ENCODE measurements at places on chromosomes 6 and 20.

DNA sequence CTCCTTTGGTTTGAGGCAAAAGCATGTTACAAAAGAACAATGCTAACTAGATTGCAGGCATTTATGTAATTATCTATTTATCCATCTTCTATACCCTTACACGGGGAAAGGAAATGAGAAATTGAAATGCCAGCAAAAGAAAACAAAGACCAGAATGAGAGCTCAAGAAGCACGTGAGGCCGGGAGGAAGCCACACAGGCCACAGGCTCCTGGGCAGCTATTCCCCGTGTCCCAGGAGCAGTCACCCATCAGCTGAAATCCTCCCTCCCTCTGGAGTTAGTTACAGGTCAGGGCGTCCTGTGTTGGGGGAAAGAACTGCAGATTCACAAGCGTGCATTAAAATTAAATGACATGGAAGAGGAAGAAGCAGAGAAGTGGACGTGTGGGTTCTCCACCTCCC lies 64.7 kb upstream of the RPS6KA2 start:
- DNase-seq, result no peak

GRCh38 chr6:138431256-138432062 lies 27.4 kb downstream of the HEBP2 start:
- DNase-seq, result no peak

GRCh38 chr6:148217921-148218320 lies 124.7 kb upstream of the SASH1 start:
- DNase-seq, result no peak

- no peak for DNase-seq
Measured at GRCh38 chr6:44349904-44350649, 7.6 kb downstream of the SPATS1 start.

GRCh38 chr6:75418233-75418632 lies 75.4 kb downstream of the FILIP1 start:
- no peak for DNase-seq

DNA sequence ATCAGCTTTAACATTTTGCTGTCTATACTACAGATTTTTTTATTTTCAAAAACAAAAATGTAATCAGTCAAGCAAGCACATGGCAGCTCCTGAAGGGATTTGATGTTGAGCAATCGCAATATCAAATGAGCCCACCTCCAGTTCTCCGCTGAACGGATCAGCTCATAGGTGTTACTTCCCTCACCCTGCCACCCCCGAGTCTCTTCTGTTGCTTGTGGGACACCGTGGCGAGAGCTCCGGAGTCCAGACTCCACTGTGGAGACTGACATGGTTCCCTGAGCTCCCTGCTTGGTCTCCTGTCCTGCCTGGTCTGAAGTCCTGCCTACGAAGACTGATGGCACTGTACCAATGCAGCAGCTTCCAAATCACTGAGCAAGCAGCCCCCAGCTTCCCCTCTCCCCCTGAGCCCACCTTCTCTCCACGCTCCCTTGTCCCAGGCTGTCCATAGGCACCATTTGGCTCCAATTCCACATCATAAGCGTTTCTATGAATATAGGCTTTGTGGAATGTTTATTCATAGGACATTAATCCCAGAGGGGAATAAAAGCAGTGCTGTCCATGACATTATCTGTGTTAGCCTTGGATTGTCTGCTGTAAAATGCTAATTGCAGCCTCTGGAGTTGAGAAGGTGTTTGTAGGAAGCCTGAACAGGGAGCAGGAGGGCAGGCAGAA lies 162.2 kb downstream of the LY86 start:
- no peak for DNase-seq

GRCh38 chr6:56927538-56928453 lies 27.1 kb upstream of the BEND6 start:
- no peak for DNase-seq

DNA sequence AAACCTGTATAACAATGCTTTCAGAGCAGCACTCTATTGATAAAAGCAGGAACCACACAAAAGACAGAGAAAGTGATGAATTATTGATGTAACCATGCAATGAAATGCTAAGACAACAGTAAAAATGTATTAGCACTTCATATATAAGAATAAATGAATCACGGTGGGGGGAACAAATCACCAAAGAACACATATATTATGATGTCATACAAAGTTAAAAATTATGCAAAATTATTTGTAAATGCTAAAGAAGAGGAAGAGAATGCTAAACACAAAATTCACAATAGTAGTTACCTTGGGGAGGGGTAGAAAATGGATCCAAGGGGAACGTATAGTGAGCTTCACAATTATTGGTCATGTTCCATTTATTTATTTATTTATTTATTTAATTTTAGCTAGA lies 133.9 kb downstream of the KIF13A start:
- no peak for DNase-seq

GRCh38 chr6:98894810-98895209 lies 52.9 kb downstream of the FBXL4 start:
- no peak for DNase-seq

DNA sequence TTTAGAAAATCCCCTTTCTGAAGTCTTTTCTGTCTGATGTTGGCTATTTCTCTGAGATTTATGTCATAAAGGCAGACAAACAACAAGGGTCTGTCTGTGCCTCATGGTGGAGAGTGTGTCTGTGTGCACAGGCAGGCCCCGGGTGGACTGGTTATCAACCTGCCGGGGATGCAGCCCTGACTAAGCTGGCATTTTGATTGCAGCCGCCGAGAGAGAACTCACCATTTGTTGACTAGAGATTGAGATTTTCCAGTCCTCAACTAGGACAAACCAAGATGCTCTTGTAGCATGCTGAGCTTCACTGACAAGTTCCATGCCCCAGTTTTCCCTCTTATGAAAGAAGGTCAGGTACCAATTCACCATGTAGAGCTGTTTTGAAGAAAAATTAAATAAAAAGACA lies 363.6 kb upstream of the CNR1 start:
- no peak for DNase-seq
